T-cell (primary cell): ENCODE measurements at places on chromosomes 7 and 10. TPM values are rescaled to one million over a fixed set of nuclear protein-coding genes. Genes with fewer than 3 reads are reported as not detected.

PCLO gene
- total RNA-seq = 0.03 TPM

GPR22 gene
- not detected for total RNA-seq

SPDYE11 gene
- not detected for total RNA-seq

LRRC4 gene
- total RNA-seq = 0.07 TPM

SERPINE1 gene
- not detected for total RNA-seq

NRAP gene
- not detected for total RNA-seq

TMEM270 gene
- total RNA-seq = not detected

DNA sequence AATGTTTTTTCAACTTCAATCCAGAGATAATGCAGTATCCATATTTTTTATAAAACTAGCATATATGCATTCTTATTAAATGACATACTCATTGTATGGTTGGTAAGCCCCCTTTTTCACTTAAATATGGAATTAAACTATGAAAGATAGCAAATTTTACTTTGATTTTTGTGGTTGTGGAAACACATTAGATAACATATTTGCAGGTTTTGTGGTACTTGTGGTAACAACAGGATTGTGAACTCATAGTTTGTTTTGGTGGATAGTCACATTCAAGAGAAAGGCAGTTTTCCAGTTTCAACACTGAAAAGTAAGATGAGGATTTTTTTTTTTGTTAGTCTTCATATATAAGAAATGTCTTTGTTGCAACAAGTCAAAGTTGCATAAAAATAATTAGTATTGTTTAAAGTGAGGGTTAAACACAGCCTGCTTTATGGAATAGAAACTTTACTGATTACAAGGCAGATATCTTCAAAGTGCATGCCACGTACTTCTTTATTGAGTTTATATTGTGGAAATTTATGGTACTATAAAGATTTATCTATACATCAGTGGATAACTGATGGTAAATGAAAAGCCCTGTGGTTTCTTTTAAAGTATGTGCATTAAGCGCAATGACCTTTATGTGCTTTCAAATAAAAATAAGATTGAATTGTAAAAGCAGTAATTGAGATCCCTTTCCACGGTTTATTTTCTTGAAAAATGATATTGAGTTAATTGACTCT is 39.7 kb upstream of the SEMA3D start:
- no peak for DNase-seq

- DNase-seq = no peak
Observed at GRCh38 chr7:124752310-124752709, 13.3 kb downstream of the GPR37 start.

- no peak for DNase-seq
Observed at GRCh38 chr10:9766762-9767161, 1250.9 kb upstream of the CELF2 start.

GRCh38 chr7:121431389-121431995 is 35.4 kb upstream of the FAM3C start:
- DNase-seq = no peak

- DNase-seq = no peak
Observed at GRCh38 chr10:132523561-132524442, 13.8 kb upstream of the INPP5A start.

DNA sequence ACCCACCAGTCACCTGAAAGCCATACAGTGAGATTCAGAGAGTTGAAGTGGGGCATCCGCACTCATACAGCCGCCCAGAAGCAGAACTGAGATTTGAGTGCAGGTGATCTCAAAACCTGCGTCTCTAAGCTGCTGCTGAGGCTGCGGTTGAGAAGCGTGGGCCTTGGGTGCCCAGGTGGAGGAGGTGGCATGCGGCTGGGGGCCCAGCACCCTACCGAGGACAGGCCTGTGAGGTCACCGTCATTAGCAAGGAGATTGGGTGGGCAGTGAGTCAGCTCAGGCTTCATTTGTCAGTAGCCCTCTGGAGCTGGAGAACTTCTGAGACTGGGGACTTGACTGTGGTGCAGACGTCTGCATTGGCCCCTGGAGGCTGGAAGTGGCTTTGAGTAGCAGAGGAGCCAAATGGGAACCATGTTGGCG is 29.8 kb downstream of the ZMIZ1 start:
- DNase-seq = no peak

DNA sequence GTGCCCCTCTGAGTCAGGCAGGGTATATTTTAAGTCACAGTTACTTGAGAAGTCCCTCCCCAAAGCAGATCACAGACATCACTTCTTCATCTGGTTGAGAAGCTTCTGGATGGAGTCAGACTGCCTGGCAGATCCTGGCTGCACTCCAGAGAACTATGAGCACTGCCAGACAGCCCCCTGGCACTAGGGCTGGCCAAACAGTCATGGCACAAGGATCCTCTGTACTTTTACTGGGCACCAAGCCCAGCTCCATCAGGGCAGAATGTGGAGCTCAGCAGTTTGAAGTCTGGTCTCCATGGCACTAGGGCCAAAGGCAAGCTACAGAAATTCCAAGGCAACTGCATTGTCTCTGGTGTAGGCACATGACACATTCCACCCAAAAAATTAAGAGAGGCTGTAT is 162.1 kb downstream of the NRG3 start:
- no peak for DNase-seq

DNA sequence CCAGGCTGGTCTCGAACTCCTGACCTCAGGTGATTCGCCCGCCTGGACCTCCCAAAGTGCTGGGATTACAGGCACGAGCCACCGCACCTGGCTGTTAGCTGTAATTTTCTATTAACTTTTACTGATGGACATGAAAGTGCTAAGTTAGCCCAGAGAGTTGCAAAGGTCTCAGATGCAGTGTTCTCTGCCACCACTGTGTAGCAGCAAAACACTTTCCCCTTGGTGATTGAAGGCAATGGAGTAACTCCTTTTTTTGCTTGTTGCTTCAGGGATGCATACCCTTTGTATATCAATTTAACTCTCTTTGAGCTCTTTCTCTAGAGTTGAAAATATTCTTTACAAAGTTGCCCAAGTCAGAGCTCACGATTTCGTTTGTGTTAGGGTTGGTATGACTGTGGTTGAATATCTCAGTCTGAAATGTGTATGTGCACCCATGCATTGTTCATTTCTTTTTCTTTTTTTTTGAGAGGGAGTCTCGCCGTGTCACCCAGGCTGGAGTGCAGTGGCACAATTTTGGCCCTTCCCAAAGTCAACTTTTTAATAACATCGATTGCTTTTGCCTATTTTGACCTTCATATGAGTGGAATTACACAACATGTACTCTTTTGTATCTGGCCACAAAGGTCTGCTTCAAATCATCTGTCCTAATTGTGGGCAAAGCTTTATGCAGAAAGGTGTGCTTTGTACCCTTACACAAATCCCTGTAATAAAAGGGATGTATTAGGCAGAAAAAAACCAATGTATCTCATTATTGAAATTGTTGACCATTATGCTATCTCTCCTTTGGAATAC is 52.6 kb downstream of the GTF2I start:
- no peak for DNase-seq

- DNase-seq = no peak
Observed at GRCh38 chr10:78861529-78862327, 207.0 kb upstream of the ZMIZ1 start.

DNA sequence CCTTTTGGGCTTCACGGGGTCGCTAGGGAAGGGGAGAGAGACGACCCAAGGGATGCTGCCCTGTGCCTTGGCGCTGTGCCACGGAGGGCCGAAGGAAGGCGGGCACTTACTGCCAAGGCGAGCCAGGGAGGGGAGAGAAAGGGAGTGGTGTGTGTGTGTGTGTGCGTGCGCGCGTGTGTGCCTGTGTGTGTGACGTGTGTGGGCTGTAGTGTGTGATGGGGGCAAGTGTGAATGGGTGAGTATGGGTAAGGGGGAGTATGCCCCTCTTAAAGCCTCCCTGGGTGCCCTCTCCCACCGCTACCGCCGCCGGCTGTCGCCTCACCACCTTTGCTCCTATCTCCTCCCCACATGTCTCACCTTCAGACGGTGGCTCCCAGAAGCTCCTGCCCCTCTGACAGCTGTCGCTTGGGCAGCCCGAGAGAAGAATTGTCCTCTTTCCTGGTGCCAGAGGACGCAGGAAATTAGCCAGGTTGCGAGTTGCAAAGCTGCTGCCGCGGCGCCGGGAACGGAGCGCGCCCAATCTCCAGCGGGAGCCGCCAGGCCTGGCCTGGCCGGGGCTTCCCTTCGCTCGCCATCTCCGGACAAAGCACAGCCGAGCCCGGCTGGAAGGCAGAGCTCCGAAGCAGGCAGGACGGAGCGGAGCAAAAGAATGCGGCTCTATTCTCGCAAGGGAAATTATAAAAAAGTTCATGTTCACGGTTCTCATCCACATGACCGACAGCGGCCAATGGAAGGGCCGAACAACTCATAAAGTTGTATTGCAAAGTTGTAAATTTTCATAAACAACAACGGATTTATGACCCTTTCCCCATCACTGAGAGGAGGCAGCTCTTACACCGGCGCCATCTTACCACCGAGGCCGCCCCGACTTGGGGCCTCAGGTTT is at the start of gene HOXA3:
Gene HOXA3 (minus strand): TSS at position 653 of the 885 bp plus-strand sequence. CDS start 41,943 bp downstream, outside the sequence.
- no peak for DNase-seq
